Stimulated activated CD4-positive, alpha-beta T cell treated with anti-CD3 and anti-CD28 coated beads, Interleukin-15, amount 100 ng/mL, for 24 hours (primary cell): ENCODE measurements at places on chromosomes 3 and 15.

DNA sequence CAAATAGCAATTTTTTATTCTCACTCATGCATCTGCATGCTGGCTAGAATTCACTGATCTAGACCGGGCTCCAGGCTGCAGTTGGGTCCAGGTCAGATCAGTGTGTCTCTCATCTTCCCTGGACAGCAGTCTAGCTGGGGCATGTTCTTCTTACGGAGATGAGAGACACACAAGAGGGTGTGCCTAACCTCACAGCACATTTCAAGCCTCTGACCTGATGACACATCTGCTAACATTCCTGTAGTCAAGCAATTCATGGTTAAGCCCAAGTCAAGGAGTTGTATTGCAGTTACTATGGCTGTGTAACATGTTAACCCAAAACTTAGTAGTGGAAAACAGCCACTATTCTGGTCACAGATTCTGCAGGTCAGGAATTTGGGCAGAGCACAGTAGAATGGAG lies 13.1 kb downstream of the BSN start:
- DNase-seq: no peak

DNA sequence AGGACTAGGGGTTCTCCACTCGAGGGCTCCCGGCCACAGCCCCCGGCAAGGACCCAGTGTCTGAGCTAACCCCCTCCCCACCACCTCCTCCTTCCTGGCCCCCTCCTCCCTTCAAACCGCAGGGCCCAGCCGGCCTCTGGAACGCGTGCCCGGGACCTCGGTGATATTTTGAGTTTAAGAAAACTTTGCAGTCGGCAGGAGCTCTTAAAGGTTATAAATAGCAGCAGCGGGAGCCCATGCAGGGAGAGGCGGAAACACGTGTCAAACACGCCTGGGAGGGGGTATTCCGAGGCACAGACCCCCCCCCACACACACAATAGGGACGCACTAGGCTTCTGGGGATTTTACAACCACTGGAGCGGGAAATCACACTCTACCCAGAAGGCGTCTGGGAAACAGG lies 3.1 kb upstream of the PTH1R start:
- DNase-seq: no peak

- DNase-seq: no peak
Observed at GRCh38 chr3:48057521-48057920, 41.3 kb upstream of the MAP4 start.

- DNase-seq: peak; percentile 53
Observed at GRCh38 chr3:58899159-58899952, 150.5 kb downstream of the CFAP20DC start.

GRCh38 chr3:40737343-40737742 lies 212.6 kb downstream of the ZNF621 start:
- no peak for DNase-seq

GRCh38 chr15:87761736-87762509 lies 494.6 kb downstream of the NTRK3 start:
- DNase-seq: no peak

DNA sequence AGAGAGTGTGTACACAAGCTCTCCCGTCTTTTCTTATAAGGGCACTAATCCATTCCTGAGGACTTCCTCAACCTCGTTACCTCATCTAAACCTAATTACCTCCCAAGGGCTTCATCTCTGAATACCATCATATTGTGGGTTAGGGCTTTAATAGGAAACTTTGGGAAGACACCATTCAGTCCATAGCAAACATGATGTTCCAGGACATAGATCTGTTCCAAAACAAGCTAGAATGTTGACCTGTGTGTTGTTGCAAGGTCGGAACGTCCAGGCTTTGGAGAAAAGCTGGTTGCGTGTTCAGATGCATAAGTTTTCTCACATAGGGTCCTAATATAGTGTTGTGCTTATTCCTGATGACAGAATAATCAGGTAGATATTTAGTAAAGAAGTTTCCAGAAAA lies 9.7 kb upstream of the TMEM87A start:
- no peak for DNase-seq

DNA sequence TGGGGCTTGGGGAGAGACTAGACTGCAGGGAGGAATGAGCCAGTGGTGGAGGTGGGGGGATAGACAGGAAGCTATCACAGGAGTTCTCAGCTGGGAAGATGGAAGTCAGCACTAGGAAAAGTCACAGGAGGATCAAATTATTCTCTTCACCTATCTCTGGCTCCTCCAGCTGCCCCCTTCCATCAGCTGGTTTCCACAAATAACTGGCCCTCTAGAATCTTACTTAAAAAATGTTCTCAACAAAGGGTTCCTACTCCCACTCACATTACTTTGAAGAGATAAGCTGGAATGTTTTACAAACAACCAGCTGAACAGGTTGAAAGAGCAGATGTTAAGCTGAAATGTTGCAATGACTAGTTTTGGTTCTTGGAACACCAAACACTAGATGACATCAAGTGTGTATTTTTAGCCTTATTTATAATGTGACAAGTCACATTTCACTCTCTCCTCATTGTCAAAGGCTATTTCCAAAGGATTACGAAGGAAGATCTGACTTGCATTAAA lies 102.7 kb upstream of the AADACL2 start:
- DNase-seq: no peak
